HFFc6 (cell line): ENCODE measurements at places on chromosomes 13 and 19. TPM values are rescaled to one million over a fixed set of nuclear protein-coding genes. Genes with fewer than 3 reads are reported as not detected.

CD37 gene
- not detected in 2 replicates for total RNA-seq

CGB7 gene
- total RNA-seq = 0.27 to 2.1 TPM (median 0.88 TPM) in 3 replicates

PRODH2 gene
- not detected in 3 replicates for total RNA-seq

ZNF799 gene
- 1.3 to 2.2 TPM (median 1.8 TPM) in 3 replicates for total RNA-seq

RDH8 gene
- total RNA-seq = not detected in 2 replicates

LIPE gene
- total RNA-seq = 3.8 to 7.9 TPM (median 5.8 TPM) in 3 replicates

ZNF525 gene
- total RNA-seq = 2.5 to 4.9 TPM (median 3.7 TPM) in 3 replicates

TTYH1 gene
- total RNA-seq = 0.26 TPM in 1 of 2 replicates, not detected in the other

ZNF285 gene
- total RNA-seq = 1.6 to 2.3 TPM (median 2.0 TPM) in 3 replicates

NBEA gene
- 6.5 to 8.3 TPM (median 7.0 TPM) in 3 replicates for total RNA-seq

SYNE4 gene
- 0.20 to 0.28 TPM (median 0.21 TPM) in 3 replicates for total RNA-seq

FAAP24 gene
- total RNA-seq = 1.9 to 5.2 TPM (median 3.6 TPM) in 3 replicates

USHBP1 gene
- not detected in 3 replicates for total RNA-seq

PRDX2 gene
- 224 to 275 TPM (median 253 TPM) in 3 replicates for total RNA-seq

RNF225 gene
- total RNA-seq = 0.18 to 0.39 TPM in 2 of 3 replicates, not detected in the other

CEACAM20 gene
- total RNA-seq = not detected in 3 replicates

ZNF554 gene
- total RNA-seq = 2.4 to 2.5 TPM (median 2.5 TPM) in 3 replicates

GPR12 gene
- not detected in 2 replicates for total RNA-seq

ZNF230 gene
- 0.97 and 1.9 TPM in 2 replicates for total RNA-seq

BLOC1S3 gene
- total RNA-seq = 13.5 to 13.8 TPM (median 13.8 TPM) in 3 replicates

ZNF324B gene
- 4.3 and 4.4 TPM in 2 replicates for total RNA-seq

PSG6 gene
- 0.31 and 0.99 TPM in 2 replicates for total RNA-seq

VAV1 gene
- not detected in 3 replicates for total RNA-seq

LGALS7B gene
- total RNA-seq = not detected in 3 replicates

SEMA6B gene
- total RNA-seq = 0.09 to 0.18 TPM (median 0.10 TPM) in 3 replicates

DAPK3 gene
- total RNA-seq = 130 to 144 TPM (median 140 TPM) in 3 replicates
